ENCODE measurements at places on chromosomes 13 and 19.

DNA sequence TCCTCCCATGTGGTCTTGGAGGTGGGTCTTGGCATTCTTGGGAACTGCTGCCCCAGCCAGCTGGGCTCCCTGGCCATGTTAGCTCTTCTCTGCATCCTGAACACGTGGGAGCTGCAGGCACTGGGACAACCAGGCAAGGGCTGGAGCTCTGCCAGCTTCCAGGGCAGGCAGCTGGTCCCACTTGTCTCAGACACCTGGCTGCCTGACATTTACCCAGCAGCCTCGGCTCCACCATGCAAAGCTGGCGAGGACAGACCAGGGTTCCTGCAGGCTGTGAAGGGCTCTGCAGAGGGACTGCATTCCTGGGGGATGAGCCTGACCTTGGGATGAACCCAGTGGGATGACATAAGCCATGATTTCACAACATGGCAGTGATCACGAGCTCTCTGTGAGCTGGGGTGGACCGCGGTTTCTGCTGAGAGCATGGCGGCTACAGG, 99.0 kb upstream of the TSHZ3 start:
- peak; percentile 87 for DNase-seq

DNA sequence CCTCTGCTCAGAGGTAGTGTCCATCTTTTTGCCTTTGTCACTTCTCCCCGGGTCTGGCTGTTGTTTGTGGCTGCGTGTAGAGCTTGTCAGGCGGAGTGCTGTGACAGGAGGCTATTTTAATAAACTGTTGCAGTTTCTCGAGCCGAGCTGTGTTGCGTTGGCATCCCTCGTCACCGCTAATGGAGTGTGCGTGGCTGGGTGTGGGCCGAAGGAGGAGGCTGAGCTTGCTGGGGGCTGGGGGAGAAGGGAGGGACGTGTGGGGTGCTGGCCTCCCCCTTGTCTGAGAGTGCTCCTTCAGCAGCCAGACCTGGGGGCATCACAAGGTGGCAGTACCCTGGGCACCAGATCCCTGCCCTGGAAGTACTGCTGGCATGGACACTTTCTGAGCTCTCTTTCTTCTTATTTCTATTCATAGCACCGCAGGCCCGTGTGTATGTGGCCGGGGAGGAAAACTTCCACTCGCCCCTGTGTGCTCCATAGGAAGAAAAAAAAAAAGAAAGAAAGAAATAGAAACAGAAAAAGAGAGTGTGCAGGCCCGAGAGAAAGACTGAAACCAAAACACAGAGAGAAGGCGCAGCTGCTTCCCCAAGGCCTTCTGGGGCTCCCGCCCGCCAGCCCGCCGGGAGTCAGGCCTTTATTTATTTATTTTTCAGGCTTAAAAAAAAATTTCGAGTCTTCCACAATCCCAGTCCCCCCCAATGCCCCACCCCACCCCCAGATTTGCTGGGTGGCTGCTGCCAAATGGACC, 27.0 kb downstream of the NFIX start:
- DNase-seq: peak; percentile 28

DNA sequence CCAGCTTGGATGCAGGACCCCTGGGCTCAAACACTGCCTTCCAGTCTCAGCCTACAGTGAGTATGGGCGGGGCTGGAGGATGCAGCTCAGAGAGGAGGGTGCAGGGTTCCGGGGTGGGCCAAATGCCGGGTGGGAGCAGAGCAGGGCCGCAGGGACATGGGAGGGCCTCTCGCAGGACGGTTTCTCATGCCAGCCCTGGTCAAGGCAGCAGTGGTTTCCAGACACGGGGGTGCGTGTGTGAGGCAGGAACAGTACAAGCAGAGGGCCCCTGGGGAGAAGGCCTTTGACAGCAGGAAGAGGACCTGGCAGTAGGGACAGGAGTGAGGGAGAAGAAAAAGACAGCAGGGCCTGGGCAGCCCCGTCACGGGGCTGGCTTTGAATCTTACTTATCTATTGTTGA, 34.1 kb downstream of the CRTC1 start:
- DNase-seq: no peak

DNA sequence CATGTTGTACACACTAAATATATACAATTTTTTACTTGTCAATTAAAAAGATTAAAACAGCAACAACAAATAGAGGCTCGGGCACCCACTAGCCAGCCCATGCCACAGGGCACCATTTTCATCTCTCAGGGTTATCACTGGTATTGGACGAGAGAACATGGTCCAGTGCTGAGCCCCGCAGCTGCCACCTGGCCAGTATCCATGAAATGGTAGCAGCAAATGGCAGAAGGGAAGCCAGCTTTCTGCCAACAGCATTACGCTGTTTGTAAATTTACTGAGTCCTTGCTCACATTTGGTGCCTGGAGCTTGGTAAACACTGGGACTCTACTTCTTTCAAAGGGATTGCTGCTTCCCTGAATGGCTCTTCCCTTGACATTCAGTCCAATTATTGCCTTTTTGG, 87.9 kb upstream of the WASF3 start:
- no peak for DNase-seq

DNA sequence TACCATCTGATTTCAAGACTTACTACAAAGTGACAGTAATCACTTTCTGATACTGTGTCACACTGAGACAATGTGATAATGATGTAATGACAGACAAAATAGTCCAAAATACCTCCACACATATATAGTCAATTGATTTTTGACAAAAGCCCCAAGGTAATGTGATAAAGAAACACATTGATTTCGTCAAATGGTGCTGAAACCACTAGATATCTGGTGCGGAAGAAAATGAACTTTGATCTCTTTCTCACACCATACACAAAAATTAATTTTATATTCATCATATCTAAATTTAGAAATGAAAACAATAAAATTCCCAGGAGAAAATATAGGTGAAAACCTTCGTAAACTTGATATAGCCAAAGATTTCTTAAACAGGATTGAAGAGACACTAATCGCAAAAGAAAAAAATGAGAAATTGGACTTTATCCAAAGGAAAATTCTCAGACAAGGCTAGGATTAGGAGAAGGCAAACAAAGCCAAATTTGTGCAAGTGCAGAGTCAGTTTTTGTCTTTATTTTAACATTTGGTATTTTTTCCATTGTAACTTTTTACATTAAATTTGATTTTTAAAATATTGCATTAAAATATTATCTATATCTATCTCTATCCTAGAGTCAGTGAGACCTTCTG, 739.9 kb downstream of the DIAPH3 start:
- DNase-seq: no peak

GRCh38 chr19:15438124-15438496, 11.6 kb downstream of the WIZ start:
- DNase-seq: no peak

- DNase-seq: peak; percentile 8
These were observed 733 bp upstream of the ENOX1 start for GRCh38 chr13:43787518-43787891.

- peak; percentile 99 for DNase-seq
These were observed 4.6 kb downstream of the AXL start for GRCh38 chr19:41223431-41224234.

GRCh38 chr13:71417205-71417604, 449.8 kb downstream of the DACH1 start:
- peak; percentile 62 for DNase-seq

DNA sequence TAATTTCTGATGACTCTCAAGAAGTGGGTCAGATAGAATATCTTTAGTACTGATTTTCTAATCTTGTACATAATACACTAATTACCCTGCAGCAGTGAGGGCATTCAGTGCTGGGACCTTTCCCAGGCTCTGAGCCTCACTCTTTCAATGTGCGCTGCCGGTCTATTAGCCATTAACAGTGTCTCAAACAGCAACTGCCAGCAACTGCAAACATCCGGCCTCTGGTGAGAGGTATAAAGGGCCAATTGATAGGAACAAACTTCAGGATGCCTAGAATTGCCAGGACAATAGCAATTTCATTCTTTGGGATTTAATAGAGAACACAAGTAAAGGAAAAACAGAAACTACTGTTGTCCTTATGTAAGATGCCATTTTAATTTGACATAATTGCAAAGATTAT, 604.4 kb upstream of the SPRY2 start:
- no peak for DNase-seq

GRCh38 chr19:37505958-37506386, 767 bp upstream of the ZNF793 start:
- DNase-seq: no peak

DNA sequence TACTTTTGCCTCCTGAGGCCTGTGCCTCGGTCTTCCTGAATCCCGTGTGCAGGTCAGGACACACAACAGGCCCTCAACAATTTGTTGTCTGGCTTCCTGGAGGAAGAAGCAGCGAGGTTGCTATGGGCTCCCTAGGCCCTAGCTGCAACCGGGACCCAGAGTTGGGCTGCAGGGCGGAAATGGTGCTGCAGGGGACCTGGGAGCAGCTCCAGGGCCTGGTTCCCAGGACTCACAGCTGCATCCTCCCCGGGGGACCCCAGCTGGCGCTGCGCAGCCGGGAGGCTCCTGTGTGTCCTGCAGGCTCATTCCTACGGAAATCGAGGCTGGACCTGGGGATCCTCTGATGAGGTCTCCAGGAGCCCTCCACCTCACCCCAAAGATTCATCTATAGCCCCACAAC, 999 bp upstream of the TNFAIP8L1 start:
- no peak for DNase-seq

GRCh38 chr13:107870400-107870799, 344.9 kb downstream of the LIG4 start:
- no peak for DNase-seq

GRCh38 chr19:46926170-46927071, 65.6 kb downstream of the ARHGAP35 start:
- DNase-seq: no peak

- DNase-seq: no peak
These were observed 40.7 kb upstream of the DCUN1D2 start for GRCh38 chr13:113531041-113531873.

- DNase-seq: peak; percentile 43
These were observed 25.0 kb upstream of the VWA8 start for GRCh38 chr13:41985788-41986508.

DNA sequence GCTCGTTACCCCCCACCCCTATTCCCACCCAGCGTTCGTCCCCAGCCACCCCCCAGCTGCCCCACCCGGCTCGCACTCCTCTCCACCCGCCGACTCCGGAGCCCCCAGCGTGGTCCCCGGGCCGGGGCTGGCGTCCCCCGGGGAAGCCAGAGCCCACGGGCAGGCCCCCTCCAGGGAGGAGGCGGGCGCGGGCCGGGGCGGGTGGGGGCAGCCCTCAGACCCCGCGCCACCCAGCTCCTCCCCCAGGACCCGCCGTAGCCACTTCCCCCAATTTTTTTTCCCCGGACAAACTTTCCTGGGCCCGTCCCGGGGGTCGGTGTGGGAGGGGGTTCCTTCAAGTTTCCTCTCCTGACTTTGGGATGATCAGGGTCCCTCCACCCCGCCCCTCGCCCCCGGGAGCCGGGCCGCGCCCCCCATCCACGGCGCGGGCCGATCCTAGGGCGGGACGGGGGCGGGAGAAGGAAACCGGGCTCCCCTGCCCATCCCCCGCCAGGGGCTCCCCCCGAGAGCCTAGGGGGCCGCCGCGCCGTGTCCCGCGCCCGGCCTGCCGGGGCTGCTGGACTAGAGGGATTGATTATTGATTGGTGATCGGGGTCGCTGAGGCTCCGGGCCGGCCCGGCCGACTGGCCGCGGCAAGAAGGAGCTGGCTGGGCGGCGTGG, 927 bp upstream of the TSHZ3 start:
- peak; percentile 34 for DNase-seq

GRCh38 chr13:34322014-34322742, 504.2 kb downstream of the RFC3 start:
- DNase-seq: no peak

DNA sequence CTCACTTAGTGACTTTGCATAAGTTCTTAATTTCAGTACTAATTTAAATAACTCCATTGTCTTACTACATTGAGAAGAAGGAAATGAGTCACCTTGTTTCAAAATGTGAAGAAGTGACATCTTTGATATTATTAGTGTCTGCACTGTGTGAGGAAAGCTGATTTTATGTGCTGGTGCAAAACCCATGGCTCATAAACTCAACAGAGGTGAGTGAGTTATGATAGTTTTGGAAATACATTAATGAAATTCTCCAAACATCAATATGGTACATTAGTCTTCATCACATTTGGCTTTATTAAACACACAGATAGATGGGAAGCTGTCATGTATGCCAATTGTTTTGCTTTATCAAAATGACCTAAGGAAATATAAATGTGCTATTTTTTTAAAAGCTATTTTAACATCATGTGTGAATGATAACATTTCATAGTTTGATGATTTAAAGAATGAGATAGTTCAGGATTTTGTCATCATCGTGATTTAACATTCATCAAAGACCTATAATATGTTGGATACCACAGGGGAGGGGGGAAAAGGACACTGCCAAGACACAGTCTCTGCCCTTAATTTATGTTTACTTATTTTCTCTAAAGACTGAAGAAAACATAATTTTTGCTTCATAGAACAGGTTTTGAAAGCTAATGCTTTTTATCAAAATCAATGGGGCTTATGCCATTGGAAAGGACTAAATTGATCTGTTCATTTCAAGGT, 902.3 kb upstream of the SLITRK1 start:
- peak; percentile 13 for DNase-seq

GRCh38 chr19:7505682-7506384, 10.1 kb upstream of the ZNF358 start:
- DNase-seq: no peak

GRCh38 chr19:6876748-6877147, 10.6 kb upstream of the ADGRE1 start:
- DNase-seq: no peak

GRCh38 chr19:9808855-9809824, 9.7 kb downstream of the FBXL12 start:
- no peak for DNase-seq

- no peak for DNase-seq
These were observed 22.3 kb downstream of the SETDB2 start for GRCh38 chr13:49466292-49466838.

GRCh38 chr19:55387736-55388497, 2.2 kb downstream of the RPL28 start:
- DNase-seq: no peak

DNA sequence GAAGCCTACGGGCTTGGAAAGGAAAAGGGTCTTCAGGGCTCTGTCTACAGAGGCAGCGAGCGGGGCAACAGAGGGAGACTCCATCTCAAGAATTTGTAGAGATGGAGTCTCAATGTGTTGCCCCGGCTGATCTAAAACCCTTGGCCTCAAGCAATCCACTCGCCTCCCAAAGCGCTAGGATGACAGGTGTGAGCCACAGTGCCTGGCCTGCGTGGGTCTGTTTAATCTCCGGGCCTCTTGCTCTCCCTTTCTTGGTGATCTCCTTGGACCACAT, 8.1 kb downstream of the RPS9 start:
- DNase-seq: peak; percentile 64

DNA sequence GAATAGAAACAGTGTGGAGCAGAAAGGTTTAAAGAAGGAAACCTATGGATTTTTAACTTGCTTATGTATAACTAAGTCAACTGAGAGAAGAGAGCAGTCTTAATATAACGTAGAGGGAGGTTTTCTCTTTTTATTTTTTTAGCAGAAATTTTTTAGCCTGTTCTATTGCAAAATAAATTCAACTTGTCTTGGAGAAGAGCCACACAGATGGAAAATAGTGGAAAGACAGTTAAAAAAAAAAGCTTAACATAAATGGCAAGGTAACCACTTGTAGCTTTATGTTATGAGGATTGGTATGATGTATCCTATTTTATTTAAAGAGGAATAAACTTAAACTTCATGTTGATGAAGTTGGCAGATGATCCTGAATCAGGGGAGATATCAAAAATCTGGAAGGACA, 312.4 kb downstream of the SHISA2 start:
- DNase-seq: no peak

- no peak for DNase-seq
These were observed 25.4 kb downstream of the SERP2 start for GRCh38 chr13:44399074-44399473.

Data from ELR (cell line).